ENCODE measurements at places on chromosomes 1 and 21.

DNA sequence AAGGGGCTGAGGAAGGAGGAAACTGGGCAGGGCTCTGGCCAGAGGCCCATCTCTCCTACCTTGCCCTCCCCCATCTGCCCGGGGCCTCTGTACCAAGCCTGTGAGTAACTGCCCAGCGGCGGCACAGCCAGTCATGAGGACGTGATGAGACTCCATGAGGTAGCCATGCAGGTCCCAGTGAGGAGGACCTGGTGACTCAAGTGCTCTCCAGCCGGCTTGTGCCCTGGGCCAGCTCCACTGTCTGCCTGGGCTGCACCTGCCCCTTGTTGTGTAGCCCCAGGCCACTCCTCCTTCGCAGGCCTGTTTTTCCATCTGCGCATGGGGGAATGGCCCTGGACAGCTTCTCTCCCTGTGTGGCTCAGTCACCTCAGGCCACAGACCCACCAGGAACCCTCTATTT, 42.0 kb upstream of the PADI1 start:
- H3K27ac ChIP-seq: no peak overlapping the region
- H3K4me1 ChIP-seq: no peaks in the 10 kb centered on the region
- H3K36me3 ChIP-seq: no peaks in the 10 kb centered on the region
- no peak overlapping the region for H3K4me3 ChIP-seq

- no peaks in the 10 kb centered on the region for H3K27me3 ChIP-seq
- no peak for DNase-seq
- no peak overlapping the region for H3K27ac ChIP-seq
- H3K36me3 ChIP-seq: no peaks in the 10 kb centered on the region
- no peak overlapping the region for H3K4me3 ChIP-seq
These were observed 7.9 kb upstream of the ERICH3 start for GRCh38 chr1:74681449-74681848.

- H3K27ac ChIP-seq: no peak overlapping the region
- no peaks in the 10 kb centered on the region for H3K4me1 ChIP-seq
- H3K27me3 ChIP-seq: no peaks in the 10 kb centered on the region
- H3K4me3 ChIP-seq: no peak overlapping the region
These were observed 9.0 kb downstream of the DDX59 start for GRCh38 chr1:200660719-200661118.

GRCh38 chr1:110928191-110928590, 35.5 kb downstream of the LRIF1 start:
- H3K27ac ChIP-seq: no peak overlapping the region
- no peaks in the 10 kb centered on the region for H3K36me3 ChIP-seq
- no peak overlapping the region for H3K4me3 ChIP-seq
- DNase-seq: no peak
- H3K27me3 ChIP-seq: no peaks in the 10 kb centered on the region

GRCh38 chr1:196405839-196406238, 202.4 kb downstream of the KCNT2 start:
- H3K27ac ChIP-seq: no peak overlapping the region
- no peaks in the 10 kb centered on the region for H3K27me3 ChIP-seq
- peaks cover 17% of the 10 kb centered on the region for H3K4me1 ChIP-seq
- H3K36me3 ChIP-seq: no peaks in the 10 kb centered on the region

- no peak overlapping the region for H3K27ac ChIP-seq
- no peak overlapping the region for H3K4me3 ChIP-seq
- H3K36me3 ChIP-seq: no peaks in the 10 kb centered on the region
- DNase-seq: no peak
These were observed 149.0 kb downstream of the TGFBR3 start for GRCh38 chr1:91736715-91737615.

- no peaks in the 10 kb centered on the region for H3K4me1 ChIP-seq
- no peaks in the 10 kb centered on the region for H3K27me3 ChIP-seq
- DNase-seq: no peak
- H3K27ac ChIP-seq: no peak overlapping the region
These were observed 28.9 kb downstream of the UCHL5 start for GRCh38 chr1:193030280-193030679.

GRCh38 chr1:171484760-171485374, 463 bp upstream of the PRRC2C start:
- no peaks in the 10 kb centered on the region for H3K36me3 ChIP-seq
- H3K4me1 ChIP-seq: peaks cover 18% of the 10 kb centered on the region
- DNase-seq: no peak
- H3K27ac ChIP-seq: peak overlapping the region; percentile 99
- H3K27me3 ChIP-seq: no peaks in the 10 kb centered on the region

DNA sequence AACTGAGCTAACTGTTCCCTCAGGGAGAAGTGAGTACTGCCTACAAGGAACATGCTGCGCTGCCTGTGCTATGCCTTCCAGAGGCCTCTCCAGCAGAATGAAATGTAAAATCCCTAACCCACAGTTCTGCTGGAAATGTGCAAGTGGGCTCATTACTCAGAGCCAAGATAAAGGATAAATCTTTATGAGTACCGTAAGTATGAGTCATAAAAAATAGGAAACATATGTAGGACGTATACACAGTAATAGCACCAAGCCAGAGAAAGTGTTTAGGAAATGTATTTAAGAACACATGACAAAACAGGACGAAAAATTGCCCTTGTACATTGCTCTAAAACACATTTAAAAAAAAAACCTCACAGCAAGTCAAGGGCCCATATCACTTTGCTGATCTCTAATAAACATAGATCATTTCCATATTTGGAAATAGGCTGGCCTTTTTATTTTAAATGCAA, 104.6 kb downstream of the TGFBR3 start:
- H3K27me3 ChIP-seq: no peaks in the 10 kb centered on the region
- DNase-seq: no peak
- peak overlapping the region; percentile 81 for H3K27ac ChIP-seq

DNA sequence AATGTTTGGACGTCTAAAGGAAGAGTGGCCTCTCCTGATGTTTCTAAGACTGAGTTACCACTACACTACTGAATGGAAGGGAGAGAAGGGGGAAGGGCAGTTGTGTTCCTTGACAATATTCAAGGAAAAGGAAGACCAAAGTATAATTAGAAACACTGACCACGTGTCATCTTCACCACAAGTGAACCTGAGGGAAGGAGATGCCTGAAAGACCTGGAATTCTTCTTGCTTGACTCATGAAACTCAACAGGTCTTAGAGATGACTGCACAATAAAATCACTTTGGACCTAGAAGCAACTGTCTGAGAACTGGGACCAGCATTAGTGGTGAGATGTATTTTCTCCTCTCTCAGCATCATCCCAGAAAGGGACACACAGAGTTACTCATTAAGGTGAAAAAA, 56.7 kb downstream of the PTPN14 start:
- H3K4me1 ChIP-seq: peaks cover 21% of the 10 kb centered on the region
- no peaks in the 10 kb centered on the region for H3K27me3 ChIP-seq
- H3K4me3 ChIP-seq: no peak overlapping the region

DNA sequence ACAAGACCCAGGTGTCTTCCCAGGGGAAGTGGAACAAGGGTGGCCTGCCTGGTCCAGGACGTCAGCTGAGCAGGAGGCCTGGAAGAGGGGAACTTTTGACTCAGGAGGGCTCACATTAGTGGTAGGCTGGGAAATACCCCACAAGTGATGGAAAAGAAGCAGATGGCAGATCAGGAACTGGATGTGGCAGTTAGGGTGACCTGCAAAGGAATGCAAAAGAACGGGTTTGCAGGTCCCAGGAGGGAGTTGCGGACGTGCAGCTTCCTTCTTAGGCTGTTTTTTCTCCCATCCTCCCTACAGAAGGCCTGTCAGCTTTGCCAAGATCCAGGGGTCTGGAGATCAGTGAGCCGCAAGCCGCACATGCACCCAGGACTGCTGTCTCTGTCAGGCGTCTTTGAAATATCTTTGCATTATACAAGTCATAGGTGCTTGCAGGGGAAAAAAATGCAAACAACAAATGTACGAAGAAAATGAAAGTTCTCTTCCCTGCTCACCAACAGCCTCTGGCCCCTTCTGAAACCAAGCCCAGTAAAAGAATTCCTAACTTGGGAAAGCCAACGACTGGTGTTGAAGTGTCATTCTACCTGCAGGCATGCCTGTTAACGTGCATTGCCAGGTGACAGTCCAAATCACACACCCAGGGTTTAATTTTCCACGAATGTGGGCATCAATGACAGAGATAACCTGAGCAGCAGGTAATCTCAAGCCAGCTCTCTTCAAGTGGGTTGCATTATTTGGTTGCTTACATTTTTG, 34.4 kb downstream of the NENF start:
- H3K4me3 ChIP-seq: no peak overlapping the region
- no peak for DNase-seq
- no peaks in the 10 kb centered on the region for H3K36me3 ChIP-seq
- H3K27me3 ChIP-seq: no peaks in the 10 kb centered on the region
- H3K27ac ChIP-seq: no peak overlapping the region
- no peaks in the 10 kb centered on the region for H3K4me1 ChIP-seq

DNA sequence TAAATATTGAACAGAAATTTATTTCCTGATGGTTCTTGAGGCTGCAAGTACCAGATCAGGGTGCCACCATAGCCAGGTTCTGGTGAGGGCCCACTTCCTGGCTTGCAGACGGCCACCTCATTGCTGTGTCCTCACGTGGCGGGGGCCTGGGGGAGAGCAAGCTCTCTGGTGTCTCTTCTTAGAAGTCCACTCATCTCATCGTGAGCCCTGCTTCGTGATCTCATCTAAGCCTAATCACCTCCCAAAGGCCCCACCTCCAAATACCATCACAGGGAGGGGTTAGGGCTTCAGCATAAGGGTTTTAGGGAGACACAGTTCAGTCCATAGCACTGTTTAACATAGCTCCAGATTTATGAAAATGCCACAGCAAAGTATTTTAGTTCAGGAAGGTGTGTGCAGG, 119.7 kb downstream of the PRDM2 start:
- H3K27ac ChIP-seq: no peak overlapping the region
- no peaks in the 10 kb centered on the region for H3K27me3 ChIP-seq
- H3K4me3 ChIP-seq: no peak overlapping the region
- DNase-seq: peak; percentile 9
- H3K36me3 ChIP-seq: no peaks in the 10 kb centered on the region
- H3K4me1 ChIP-seq: peaks cover 2% of the 10 kb centered on the region

- H3K36me3 ChIP-seq: no peaks in the 10 kb centered on the region
- DNase-seq: no peak
- H3K27ac ChIP-seq: no peak overlapping the region
- peaks cover 7% of the 10 kb centered on the region for H3K4me1 ChIP-seq
- no peak overlapping the region for H3K4me3 ChIP-seq
These were observed 11.6 kb upstream of the CTBS start for GRCh38 chr1:84585803-84586202.

- H3K27me3 ChIP-seq: no peaks in the 10 kb centered on the region
- H3K27ac ChIP-seq: no peak overlapping the region
- H3K36me3 ChIP-seq: no peaks in the 10 kb centered on the region
- H3K4me1 ChIP-seq: no peaks in the 10 kb centered on the region
- H3K4me3 ChIP-seq: no peak overlapping the region
These were observed 347 bp upstream of the KRTAP20-4 start for GRCh38 chr21:30620080-30620479.

DNA sequence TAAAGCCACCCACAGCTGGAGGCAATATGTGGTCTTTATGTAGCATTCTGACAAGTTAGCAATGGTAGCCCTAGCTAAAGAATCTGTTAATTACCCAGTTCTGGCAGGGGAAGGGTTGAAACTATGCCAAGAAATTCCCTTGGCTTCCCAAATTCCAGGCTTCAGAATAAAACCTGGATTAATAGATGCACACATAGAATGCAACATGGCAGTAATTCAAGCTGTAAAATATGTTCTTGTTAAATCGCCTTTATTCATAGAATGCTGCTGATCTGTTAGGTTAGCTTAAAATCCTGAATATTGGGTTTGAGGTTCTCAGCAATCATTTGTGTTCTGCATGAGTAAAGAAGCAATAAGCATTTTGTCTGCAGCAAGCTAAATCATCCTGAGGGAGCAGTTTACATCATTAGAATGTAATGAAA, 80.1 kb downstream of the ZNF326 start:
- H3K36me3 ChIP-seq: no peaks in the 10 kb centered on the region
- no peak overlapping the region for H3K4me3 ChIP-seq
- H3K27ac ChIP-seq: no peak overlapping the region
- DNase-seq: no peak
- H3K27me3 ChIP-seq: no peaks in the 10 kb centered on the region

DNA sequence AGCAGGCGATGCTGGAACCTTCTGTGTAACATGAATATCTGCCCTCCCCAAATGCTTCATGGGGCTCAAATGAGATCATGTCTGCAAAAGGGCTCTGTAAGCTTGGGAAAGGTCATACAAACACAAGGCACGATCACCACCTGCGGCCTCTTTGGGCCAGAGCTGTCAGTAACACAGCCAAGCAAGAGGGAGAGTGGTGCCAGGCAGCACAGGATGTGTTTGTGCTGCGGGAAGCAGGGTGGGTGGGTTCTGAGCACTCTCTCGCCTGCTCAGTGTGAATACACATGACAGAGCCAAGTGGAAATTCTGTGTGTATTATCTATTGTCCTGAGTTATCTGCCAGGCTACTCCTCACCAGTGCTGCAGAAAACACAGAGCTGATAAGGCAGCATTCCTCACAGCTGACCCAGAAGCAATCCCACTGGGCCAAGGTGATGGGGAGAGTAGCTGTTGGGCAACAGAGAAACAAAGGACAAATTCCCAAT, 101.2 kb downstream of the LAMC2 start:
- peak overlapping the region; percentile 53 for H3K27ac ChIP-seq
- no peaks in the 10 kb centered on the region for H3K27me3 ChIP-seq
- no peak overlapping the region for H3K4me3 ChIP-seq
- H3K36me3 ChIP-seq: no peaks in the 10 kb centered on the region

GRCh38 chr1:58933599-58933926, 149.7 kb upstream of the JUN start:
- H3K36me3 ChIP-seq: no peaks in the 10 kb centered on the region
- no peaks in the 10 kb centered on the region for H3K4me1 ChIP-seq
- DNase-seq: no peak
- H3K4me3 ChIP-seq: no peak overlapping the region
- no peaks in the 10 kb centered on the region for H3K27me3 ChIP-seq

DNA sequence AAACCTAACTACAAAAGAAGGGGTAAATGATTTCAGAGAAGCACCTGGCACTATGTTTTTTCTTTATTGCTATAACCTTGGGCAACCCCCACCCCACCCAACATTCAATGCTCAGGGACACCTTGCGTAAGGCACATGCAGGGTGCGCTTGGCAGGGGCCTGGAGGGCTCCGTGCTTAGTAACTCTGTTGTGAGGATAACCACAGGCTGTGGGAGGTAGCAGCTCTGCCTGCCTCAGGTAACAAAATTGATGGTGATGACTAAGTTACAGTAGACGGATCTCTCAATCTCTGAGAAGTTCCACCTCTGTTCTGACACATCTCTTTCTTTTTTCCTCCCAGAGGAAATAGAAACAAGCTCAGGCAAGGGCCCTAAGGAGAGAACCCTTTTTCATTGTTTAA, 8.7 kb upstream of the CCN1 start:
- no peaks in the 10 kb centered on the region for H3K4me1 ChIP-seq
- H3K27ac ChIP-seq: no peak overlapping the region
- DNase-seq: no peak
- no peak overlapping the region for H3K4me3 ChIP-seq
- no peaks in the 10 kb centered on the region for H3K36me3 ChIP-seq
- no peaks in the 10 kb centered on the region for H3K27me3 ChIP-seq

DNA sequence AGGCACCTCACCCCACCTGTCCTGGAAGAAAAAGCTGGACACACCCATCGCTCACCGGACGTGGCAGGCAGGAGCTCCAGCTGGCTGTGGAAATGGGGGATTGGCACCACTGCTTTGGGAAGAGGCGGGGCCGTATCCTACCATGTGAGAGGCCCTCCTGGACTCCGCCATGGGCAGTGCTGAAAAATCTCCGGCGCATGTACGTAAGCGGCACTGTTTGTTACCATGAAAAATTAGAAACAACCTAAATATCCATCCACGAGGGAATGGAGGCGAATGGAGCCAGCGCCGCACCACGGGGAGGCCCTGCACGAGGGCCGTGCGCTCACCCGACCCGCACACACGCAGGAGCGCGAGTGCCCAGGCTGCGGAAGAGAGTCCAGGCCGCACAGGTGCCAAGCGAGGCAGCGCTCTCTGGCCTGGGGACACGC, 3.1 kb downstream of the KRTAP10-8 start:
- H3K4me3 ChIP-seq: no peak overlapping the region
- DNase-seq: no peak
- no peaks in the 10 kb centered on the region for H3K27me3 ChIP-seq
- H3K4me1 ChIP-seq: no peaks in the 10 kb centered on the region
- no peak overlapping the region for H3K27ac ChIP-seq

All from testis (tissue), 5 donors.